ENCODE measurements at places on chromosomes 2 and 18.

DNA sequence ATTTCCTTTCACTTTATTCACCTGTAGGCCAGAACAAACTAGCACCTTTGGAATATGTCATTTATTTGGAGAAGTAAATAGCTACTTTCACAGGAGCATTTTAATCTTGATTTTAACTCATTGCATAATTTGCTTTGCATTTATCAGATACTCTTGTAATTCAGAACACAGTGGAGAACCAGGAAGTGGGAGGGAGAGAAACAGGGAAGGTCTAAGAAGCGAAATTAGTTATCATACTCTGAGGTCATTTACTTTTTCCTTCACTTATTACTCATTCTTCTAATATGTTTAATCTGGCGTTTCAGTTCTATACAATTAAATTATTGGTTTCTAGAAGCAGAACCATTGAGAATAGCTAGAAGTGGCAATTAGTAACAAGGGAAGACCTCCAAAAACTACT lies 20.7 kb downstream of the RBM44 start:
- no peak for DNase-seq

DNA sequence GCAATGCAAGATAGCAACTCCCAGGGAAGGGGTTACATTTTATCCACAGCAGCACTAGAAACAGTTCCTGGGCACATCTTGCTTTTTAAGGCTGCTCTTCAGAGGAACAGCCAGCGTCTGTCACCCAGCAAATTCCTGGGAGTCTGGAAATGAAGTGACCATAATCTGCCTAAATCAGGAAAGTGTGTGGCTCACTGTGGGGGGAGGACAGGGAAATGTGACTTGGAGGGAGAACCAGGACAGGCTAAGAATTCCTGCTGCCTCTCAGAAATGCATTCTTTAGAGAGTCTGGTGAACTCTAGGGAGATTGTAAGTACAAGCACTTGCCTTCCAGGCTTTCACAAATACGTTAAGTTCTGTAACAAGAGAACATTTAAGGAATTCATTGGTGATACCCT lies 364.3 kb upstream of the SPHKAP start:
- no peak for DNase-seq

DNA sequence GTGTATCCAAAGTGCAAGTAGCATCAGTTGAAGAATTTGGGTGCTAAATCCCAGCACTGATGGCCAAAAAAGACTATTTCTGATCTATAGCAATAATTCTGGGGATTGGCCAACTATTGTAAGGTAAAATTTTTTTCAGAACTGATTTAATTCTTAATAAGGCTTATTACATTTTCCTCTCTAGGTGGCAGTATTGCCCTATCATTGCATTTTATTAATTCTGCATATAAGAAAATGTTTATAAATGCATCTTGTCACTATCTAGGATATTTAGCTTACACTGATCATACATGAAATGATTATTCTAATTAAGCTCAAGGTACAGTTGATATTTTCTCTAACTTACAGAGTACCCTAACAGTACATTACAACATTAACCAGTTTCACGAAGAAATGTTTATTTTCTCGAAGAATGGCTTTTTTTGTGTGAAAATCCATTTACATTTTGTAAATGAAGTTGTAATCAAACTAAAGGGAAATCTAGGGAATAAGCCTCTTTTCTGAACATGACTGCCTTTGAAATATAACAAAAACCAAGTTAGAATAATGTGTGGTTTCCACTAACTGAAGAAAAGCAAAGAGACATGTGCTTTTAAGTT lies 11.0 kb downstream of the TTN start:
- DNase-seq, result no peak

DNA sequence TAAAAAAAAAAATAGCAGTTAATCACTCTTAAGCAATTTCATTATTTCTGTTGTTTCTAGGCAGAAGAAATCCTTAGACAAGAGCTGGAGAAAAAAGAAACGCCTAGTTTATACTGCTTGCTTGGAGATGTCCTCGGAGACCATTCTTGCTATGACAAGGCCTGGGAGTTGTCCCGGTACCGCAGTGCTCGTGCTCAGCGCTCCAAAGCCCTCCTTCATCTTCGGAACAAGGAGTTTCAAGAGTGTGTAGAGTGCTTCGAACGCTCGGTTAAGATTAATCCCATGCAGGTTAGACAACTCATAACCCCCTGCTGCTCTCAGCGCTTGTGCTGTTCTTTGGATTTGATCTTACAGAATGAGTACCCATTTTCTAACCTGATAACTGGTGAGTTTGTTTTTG lies 130.4 kb downstream of the TTC27 start:
- no peak for DNase-seq

DNA sequence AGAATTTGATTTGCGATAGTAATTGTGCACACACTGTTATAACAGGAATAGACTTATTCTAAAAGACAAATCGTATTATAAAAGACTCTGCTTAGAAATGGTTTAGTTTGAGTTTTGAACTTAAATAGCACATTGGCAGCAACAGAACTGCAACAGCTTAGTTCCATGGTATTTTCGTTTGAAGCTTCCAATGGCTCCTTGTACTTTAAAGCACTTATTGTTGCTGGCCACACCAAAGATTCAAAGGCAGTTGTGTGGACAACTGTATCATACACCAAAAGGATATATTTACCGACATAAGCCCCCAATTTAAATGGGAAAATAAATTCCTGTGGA lies 627 bp downstream of the WIPF1 start:
- no peak for DNase-seq

GRCh38 chr2:182868054-182868796 lies 1.8 kb upstream of the FRZB start:
- no peak for DNase-seq

GRCh38 chr2:27878825-27879224 lies 11.4 kb downstream of the RBKS start:
- DNase-seq, result no peak

DNA sequence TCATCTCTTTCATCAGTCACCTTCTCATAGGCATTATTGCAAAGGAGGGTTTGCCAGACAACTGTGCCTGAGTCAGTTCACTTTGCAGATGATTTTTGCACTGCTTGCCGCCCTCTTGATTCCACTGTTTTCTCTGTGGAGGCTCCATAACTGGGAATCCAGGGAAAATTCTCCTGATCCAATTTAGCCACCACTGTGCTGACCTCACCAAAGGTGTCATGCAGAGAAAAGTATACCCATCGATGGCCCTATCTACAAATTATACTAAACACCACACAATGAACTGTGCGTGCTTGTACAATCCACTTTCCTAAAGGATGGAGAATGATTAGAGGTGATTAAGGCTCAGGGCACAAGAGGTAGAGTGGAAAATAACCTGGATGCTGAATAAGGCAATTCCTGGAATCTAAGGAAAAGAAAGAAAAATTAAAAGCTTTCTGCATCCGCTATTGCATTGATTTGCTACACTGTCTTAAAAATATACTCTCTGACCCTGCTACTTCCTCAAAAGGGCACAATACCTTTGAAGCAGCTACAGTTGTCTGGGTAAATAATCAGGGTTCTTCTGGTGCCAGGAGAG lies 409.4 kb downstream of the RIT2 start:
- DNase-seq, result no peak

DNA sequence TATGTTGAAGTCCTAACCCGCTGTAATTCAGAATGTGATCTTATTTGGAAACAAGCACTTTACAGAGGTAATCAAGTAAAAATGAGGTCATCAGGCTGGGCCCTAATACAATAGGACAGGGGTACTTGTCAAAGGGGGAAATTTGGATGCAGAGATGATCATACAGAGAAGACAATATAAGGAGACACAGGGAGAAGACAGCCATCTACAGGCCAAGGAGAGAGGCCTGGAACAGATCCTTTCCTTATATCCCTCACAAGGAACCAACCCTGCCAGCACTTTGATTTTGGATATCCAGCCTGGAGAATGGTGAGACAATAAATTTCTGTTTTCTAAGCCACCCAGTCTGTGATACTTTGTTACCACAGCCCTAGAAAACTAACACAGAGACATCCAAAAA lies 104.3 kb downstream of the METTL4 start:
- no peak for DNase-seq

DNA sequence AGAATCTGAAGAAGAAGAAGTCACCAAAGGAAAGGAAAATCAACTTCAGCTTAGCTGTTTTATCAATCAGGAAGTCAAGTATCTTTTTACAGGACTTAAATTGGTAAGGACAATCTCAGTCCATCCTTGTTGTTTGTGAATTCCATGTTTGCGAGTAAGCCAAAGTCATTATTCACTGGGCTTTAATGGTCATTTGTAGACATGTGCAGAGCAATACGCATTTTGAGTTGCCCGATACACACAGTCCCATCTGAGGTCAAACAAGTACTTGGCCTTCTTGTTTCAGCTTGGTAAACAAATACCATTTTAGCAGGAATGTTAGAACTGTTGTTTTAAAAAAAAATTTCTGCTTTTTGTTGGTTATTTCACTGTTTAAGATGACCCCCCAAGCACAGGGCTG lies 40.9 kb downstream of the USP14 start:
- DNase-seq, result no peak

DNA sequence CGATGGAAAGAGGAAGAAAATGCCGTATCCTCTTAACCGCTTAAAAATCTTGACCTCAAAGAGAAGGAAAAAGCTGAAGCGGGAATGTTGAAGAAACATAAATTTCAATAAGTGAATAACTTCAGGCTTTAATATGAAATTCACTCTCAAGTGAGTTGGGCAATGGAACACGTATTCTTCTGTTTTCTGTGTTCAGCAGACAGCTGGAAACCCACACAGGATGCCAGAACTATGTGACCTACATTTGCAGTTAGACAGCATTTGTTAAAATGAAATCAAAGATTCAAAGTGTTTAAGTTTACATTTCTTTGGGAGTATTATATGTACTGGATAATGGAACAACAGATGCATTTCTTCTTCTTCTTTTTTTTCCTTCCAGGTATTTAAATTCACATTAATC lies 80.5 kb upstream of the SPATS2L start:
- no peak for DNase-seq

GRCh38 chr2:239874636-239875356 lies 150.3 kb downstream of the NDUFA10 start:
- no peak for DNase-seq

- DNase-seq, result no peak
Measured at GRCh38 chr2:222731201-222731621, 59.8 kb downstream of the MOGAT1 start.

GRCh38 chr2:19484736-19485135 lies 126.3 kb upstream of the OSR1 start:
- no peak for DNase-seq

- DNase-seq, result no peak
Measured at GRCh38 chr2:57429831-57430230, 616.8 kb upstream of the VRK2 start.

- no peak for DNase-seq
Measured at GRCh38 chr18:24271381-24272228, 126.0 kb downstream of the OSBPL1A start.

DNA sequence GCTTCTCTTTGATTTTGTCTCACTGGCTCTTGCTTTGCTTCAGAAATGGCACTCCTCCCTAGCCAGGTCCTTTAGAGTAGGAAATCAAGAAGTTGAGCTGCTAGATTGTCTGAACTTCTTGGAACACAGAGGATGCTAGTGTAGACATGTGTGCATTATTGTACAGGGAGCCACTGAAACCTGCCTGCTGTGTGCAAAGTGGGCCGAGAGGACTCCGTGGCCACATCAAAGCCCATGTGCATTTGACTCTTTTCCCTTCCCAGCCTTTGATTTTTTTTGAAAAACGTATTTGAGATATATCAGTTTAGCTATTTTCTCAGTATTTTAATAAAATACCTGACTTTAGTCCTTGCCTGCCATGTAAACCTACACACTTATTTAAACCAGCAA lies 83.1 kb downstream of the TMEM247 start:
- no peak for DNase-seq
